ENCODE measurements at places on chromosomes 13 and 19.

GRCh38 chr19:13117176-13117771 is 734 bp upstream of the TRMT1 start:
- DNase-seq, result no peak

DNA sequence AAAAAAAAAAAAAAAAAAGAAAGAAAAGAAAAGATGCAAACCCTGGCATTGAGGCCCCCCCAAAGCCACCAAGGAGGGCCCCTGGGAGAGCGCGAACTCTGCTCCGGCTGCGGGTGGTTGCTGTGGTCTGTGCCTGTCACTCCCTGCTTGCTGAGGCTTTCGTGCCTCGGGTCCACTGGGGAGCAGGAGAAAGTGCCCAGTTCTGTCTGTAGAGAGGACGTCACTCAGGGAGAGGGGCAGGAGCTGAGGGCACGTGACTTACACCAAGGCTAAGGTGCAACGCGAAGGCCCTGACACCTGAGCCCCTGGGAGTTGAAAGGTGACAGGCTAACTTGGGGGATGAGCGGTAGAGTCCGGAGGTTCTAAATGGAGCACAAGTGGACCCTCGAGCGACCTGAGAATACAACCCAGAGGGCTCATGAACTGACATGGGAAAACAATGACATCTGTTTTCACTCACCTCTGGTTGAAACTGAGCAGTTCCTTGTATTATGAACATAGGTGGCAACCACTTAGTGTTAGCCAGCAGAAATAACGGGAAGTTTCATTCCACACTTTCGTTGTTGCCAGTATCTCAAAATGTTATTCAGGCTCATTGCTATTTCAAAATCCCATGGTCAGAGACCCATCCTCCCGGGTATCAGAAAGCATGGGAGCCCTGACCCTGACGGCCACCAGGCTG is 69.2 kb upstream of the TM9SF2 start:
- no peak for DNase-seq

- peak; percentile 16 for DNase-seq
These were observed 592.9 kb downstream of the KCTD12 start for GRCh38 chr13:76293346-76293745.

- DNase-seq, result no peak
These were observed 73.7 kb upstream of the SLC15A1 start for GRCh38 chr13:98826146-98826545.

DNA sequence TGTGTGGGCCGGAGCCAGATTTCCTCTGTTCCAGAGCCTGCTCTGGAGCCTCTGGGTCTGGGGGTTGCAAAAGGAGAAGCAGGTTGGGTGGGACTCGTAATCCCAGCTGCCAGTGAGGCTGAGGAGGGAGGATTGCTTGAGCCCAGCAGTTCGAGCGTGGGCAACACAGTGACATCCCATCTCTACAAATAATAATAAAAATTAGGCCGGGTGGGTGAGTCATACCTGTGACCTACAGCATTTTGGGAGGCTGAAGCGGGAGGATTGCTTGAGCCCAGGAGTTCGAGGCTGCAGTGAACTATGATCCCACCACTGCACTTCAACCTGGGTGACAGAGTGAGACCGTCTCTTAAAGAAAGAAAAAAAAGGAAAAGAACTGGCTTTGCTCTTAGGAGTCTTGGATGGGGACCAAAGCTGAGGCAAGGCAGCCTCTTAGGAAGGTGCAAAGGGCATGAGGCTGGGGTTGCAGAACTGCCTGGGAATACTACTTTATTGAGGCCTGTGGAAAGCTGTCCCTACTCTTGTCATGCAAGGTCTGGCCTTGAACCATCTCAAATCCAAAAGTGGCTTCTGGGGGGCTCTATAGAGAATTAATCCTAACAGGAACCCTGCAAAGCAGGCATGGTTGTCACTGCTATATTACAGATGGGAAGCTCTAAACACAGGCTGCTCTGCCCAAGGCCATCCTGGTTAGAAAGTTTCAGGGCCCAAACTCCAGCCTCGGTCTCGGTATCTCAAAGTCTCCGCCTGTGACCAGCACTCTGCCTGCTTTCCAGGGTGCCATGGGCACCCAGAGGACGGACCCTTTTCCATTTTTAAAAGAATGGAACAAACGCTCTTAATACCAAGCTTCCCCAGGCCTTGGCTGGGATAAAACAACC is 880 bp upstream of the C19orf12 start:
- DNase-seq, result no peak

GRCh38 chr13:30985637-30986205 is 53.3 kb downstream of the TEX26 start:
- no peak for DNase-seq

GRCh38 chr13:109783447-109783814 is 3.0 kb downstream of the IRS2 start:
- no peak for DNase-seq

- DNase-seq, result no peak
These were observed 506.8 kb upstream of the ATXN8OS start for GRCh38 chr13:69600811-69601210.

- no peak for DNase-seq
These were observed 21.3 kb downstream of the TBC1D4 start for GRCh38 chr13:75460644-75461043.

DNA sequence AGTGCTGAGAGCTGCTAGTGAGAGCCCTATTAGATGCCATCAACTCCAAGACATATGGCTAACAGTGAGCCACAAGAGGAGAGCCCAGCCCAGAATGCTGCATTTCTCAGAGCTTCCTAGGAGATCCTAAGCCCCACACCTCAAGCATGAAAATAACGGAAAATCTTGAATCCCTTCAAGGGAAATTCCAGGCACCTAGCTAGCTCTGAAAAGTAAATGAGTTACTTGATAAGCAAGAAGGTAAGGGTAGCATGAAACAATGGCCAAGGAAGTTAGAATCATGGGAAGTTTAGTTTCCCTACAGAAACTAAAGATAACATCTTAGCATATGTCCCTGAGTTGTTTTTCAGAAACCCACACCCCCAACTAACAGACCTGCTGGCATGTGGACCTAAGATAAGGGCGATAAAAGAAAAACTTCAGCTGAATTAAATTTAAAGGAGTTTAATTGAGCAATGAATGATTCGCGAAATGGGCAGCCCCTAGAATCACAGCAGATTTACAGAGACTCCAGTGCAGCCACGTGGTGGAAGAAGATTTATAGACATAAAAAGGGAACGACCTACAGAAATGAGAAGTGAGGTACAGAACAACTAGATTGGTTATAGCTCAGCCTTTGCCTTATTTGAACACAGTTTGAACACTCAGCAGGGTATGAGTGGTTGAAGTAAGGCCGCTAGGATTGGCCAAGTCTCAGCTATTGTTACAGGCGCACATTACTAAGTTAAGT is 301.3 kb upstream of the DACH1 start:
- DNase-seq, result no peak

- no peak for DNase-seq
These were observed 133.4 kb downstream of the OXGR1 start for GRCh38 chr13:96860882-96861281.

DNA sequence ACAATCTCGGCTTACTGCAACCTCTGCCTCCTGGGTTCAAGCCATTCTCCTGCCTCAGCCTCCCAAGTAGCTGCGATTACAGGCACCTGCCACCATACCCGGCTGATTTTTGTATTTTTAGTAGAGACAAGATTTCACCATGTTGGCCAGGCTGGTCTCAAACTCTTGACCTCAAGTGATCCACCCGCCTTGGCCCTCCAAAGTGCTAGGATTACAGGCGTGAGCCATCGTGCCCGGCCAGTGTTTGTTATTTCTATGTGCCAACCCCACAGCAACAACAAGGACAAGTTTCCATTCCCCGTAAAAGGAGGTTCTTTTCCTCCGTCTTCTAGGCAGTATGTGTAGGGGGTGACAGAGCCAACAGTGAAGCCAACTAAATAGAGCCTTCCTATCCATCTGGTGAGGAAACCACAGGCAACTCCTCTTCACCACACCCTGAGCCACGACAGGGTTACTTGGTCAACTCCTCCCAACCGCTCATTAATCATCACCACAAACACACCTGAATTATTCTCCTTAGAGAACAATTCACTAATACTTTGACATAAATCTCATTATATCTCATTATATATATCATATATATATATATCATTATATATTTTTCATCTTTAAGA is 25.5 kb downstream of the FOXO1 start:
- DNase-seq, result no peak

DNA sequence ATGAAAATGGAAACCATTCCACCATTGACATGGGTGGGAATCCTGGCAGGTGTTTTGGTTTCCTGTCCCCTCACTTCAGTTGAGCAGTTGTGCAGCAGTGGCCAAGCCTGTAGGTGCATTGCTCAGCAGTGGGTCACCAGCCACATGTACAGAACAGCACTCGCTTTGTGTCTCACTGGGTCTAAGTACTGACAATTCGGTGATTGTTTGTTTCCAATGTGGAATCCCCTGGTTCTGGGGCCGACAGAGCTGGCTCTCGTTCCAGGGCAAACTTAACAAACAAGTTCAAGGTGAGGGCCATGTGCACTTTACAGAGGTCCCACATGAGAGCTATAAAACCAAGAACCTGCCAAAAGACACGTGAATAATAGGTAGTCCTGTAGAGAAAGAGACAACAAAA is 54.1 kb upstream of the SPATA13 start:
- no peak for DNase-seq

DNA sequence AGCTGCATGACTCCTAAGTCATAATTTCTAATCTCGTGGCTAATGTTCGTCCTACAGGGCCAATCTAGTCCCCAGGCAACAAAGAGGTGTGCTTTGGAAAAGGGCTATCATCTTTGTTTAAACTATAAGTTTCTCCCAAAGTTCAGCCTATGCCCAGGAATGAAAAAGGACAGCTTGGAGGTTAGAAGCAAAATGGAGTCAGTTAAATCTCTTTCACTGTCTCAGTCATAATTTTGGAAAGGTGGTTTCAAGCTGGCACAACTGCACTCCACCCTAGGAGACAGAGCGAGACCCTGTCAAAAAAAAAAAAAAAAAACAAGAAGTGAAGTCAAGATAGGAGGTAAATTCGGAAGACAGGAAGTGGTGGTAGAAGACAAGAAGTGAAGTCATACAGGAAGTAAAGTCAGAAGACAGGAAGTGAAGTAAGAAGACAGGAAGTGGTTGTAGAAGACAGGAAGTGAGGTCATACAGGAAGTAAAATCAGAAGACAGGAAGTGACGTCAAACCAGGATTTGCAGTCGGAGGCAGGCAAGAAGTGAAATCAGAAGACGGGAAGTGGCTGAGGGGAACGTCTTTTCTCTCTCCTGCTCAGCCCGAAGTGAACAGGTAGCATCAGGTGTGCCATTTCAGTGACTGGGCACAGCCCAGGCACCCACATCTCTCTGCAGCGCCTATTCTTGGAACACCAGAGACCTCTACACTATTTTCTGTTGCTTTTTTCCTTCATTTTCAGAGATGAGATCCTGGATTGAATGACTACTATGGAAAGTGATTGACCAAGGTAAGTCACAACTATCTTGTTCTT is 32.2 kb downstream of the GP6 start:
- peak; percentile 20 for DNase-seq

- DNase-seq, result no peak
These were observed at the start of gene S1PR2 for GRCh38 chr19:10230861-10231611. TSS of gene S1PR2 (minus strand) at chr19:10231331. CDS start at chr19:10224905, 6,426 bp downstream.

GRCh38 chr13:112643759-112644459 is 45.9 kb upstream of the ATP11A start:
- no peak for DNase-seq

GRCh38 chr19:16206046-16206605 is 8.4 kb downstream of the AP1M1 start:
- no peak for DNase-seq

GRCh38 chr13:83248751-83249150 is 633.5 kb downstream of the SLITRK1 start:
- DNase-seq, result no peak

DNA sequence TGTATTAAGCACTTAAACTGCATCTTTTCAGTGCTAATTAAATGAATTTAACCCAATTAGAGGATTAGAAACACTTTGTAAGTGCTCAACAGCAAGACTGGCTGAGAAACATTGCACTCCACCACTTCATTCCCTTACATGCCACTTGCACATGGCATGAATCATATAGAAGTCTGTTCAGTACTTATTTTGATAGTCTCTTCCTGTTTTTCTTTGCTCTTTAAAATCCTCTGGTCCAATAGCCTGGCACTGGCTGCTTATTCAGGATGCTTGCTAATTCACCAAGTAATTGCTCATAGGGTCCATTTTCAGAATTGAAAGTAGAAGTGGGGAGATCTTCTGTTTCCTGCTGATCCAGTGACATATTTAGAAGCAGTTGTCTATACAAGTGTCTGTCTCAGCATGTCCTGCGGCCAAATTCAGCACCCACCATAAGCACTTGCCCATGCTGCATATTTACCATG is 900.1 kb downstream of the PCDH9 start:
- DNase-seq, result no peak

GRCh38 chr19:48424694-48425219 is 21.0 kb upstream of the GRWD1 start:
- DNase-seq, result no peak

- DNase-seq, result no peak
These were observed 1721.9 kb downstream of the OLFM4 start for GRCh38 chr13:54750521-54750920.

DNA sequence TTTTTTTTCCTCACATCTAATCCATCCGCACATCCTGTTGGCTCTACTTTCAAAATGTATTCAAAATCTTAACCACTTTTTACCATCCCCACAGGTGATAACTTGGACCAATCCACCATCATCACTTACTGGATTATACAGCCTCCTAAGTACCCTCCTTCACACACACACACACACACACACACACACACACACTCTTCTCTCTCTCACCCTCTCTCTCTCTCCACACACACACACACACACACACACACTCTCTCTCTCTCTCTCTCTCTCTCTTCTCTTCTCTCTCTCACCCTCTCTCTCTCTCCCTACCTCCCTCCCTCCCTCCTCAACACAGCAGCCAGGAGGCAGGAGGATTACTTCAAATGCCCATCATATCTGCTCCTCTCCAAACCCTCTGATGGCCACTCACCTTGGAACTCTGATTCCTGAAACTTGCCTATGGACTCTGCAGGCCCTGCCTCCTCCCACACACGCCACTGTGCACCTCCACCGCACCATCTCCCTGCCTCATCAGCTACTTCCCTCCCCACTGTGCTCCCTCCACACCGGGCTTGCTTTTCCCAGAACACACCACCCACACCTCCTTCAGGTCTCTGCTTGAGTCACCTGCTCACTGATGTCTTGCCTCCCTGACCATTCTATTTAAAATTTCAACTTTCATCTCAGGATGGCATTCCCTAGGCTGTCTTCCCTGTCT is 39.7 kb downstream of the RCBTB2 start:
- no peak for DNase-seq

DNA sequence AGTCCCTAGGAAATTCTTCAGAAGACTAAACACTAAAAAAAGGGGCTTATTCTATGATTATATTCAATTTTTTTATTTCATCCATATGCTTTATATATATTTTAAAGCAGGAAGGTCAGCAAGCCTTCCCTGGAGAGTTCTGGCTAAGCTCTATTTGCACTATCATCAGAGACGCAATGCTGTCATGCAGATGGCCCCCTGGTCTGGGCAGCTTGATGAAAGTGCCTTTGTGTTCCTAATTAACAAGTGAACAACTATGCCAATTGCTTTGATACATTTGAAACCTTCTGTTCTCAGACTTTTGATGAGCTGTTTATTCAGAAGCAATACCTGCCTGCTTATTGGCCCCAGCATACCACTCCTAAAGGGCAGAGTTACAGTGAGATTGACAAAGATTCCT is 1344.6 kb downstream of the OLFM4 start:
- DNase-seq, result no peak

All from HS-5 (cell line).